ENCODE measurements at places on chromosomes 1 and 21. TPM values are rescaled to one million over a fixed set of nuclear protein-coding genes. Genes with fewer than 3 reads are reported as not detected.

The UBE2G2 gene
- polyA plus RNA-seq = 62.2 TPM

The GBP5 gene
- polyA plus RNA-seq = not detected

DNA sequence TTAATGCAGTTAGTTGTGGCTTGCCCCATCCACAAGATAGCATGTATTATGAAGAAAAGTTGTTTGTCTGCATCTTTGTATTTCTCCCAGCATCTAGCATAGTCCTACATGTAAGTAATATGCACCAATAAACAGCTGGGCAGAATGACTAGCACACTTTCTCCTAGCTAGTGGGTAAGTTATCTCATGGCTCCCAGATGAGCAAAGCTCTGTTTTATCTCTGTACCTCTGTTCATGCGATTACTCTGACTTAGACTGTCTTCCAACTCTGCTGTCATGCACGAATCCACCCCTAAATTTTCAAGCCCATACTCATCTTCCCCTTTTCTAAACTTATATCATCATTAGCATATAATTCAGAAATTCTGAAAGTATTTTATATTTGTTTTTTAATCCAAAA, 37.5 kb upstream of the KCTD3 start:
- DNase-seq = no peak

The RNF186 gene
- polyA plus RNA-seq = not detected

The VWA5B1 gene
- not detected for polyA plus RNA-seq

DNA sequence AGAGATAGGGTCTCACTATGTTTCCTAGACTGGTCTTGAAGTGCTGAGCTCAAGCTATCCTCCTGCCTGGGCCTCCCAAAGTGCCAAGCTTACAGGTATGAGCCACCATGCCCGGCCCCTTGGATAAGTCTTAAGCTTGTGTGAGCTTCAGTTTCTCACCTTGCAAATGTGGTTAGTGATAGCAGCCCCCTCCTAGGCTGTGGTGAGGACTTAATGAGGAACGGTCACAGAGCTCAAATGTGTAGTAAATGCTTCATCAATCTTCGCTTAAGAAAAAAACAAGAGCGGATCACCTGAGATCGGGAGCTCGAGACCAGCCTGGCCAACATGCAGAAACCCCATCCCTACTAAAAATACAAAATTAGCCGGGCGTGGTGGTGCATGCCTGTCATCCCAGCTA, 3.0 kb downstream of the CNR2 start:
- no peak for DNase-seq
